Stomach (tissue), 19 donors: ENCODE measurements at places on chromosomes 3 and 15. TPM values are rescaled to one million over a fixed set of nuclear protein-coding genes. Genes with fewer than 3 reads are reported as not detected.
A peak's percentile ranks its signal among the peaks of the same experiment; 100 is the strongest.

The RAB6B gene
- total RNA-seq, result 6.1 TPM

The MKRN2OS gene
- total RNA-seq, result not detected

The DPH6 gene
- 52.3 TPM for total RNA-seq

DNA sequence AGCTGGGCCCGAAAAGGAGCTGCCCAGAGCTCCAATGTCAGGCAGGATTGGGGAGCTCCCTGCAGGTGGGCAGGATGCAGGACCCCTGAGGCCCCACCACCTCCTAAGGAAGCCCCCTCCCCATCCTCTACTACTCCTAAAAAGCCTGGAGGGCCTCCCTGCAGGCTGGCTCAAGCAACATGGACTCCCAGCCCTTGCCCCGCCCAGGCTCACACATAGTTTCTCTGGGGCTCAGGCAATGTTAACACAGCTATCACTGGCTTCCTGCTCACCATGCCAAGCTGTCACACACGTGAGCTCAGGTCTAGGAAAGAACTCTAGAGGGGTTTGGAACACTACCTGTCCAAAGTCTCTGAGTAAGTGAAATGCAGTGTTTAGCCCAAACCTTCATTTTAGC is 65.4 kb upstream of the ZNF148 start:
- peak; percentile 84 for DNase-seq
- H3K36me3 ChIP-seq, result peaks cover 21% of the 10 kb centered on the region

DNA sequence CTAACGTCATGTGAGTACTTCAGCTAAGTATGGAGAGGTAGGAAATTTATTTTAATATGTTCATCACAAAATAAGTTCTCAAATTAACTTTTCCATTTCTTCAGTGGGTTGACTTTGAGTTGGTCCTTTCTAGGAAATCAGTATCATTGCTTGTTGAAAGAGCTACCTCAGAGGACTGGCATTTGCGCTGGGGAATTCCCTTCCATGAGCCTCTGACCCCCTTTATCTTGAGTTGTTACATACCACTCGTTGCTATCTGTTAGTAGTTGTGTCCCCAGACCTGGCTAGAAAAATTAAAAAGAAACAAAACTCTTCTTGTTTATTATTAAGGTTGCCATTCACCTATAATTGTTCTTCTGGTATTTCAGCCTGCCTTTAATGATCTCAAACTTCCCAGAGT is 96.8 kb upstream of the ROBO2 start:
- no peaks in the 10 kb centered on the region for H3K36me3 ChIP-seq
- H3K27ac ChIP-seq, result no peak overlapping the region
- DNase-seq, result peak; percentile 69
- H3K4me3 ChIP-seq, result no peak overlapping the region
- no peaks in the 10 kb centered on the region for H3K4me1 ChIP-seq

- H3K27me3 ChIP-seq, result no peaks in the 10 kb centered on the region
- H3K4me3 ChIP-seq, result no peak overlapping the region
- H3K4me1 ChIP-seq, result no peaks in the 10 kb centered on the region
- H3K36me3 ChIP-seq, result no peaks in the 10 kb centered on the region
- no peak overlapping the region for H3K27ac ChIP-seq
These were observed 40.5 kb downstream of the BCHE start for GRCh38 chr3:165796701-165797100.
